ENCODE measurements at places on chromosomes 5 and 9.

DNA sequence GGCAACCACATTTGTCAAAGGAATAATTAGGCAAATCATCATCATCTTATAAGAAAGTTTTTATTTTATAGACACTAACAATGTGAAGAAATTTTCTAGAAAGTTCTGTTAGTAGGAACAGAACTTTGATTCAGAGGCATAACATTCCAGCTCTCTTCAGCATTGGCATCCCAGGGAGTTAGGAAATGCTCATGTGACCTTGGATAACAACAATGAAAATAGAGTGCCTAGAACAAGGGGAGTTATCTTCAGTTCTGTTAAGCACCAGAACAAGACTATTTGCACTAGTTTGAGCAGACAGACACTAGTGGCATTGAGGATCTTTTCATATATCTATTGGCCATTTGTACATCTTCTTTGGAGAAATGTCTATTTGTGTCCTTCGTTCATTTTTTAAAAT, 7.0 kb upstream of the NMUR2 start:
- no peak for DNase-seq

- no peak for DNase-seq
Measured at GRCh38 chr9:105146677-105147076, 97.8 kb upstream of the SLC44A1 start.

- no peak for DNase-seq
Measured at GRCh38 chr9:79026316-79026715, 545.4 kb upstream of the TLE4 start.

- no peak for DNase-seq
Measured at GRCh38 chr9:137447722-137448601, 6.8 kb upstream of the ENTPD8 start.

DNA sequence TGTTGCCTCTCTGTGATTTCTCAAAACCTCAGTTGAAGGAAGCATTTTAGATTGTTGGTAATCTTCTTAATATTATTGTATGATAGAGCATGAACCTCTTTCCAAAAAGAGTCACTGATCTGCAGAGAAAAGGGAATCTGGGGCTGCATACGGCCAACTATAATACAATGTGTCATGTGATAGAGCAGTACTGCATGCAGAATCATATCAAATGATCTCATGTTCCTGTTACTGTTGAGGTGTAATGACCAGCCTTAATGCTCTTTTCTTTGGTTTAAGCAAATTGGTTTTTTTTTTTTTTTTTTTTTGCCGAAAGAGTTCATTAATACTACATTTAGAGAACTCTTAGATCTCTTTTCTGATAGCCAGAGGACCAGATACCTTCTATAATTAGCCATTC, 12.9 kb upstream of the MSMP start:
- no peak for DNase-seq

DNA sequence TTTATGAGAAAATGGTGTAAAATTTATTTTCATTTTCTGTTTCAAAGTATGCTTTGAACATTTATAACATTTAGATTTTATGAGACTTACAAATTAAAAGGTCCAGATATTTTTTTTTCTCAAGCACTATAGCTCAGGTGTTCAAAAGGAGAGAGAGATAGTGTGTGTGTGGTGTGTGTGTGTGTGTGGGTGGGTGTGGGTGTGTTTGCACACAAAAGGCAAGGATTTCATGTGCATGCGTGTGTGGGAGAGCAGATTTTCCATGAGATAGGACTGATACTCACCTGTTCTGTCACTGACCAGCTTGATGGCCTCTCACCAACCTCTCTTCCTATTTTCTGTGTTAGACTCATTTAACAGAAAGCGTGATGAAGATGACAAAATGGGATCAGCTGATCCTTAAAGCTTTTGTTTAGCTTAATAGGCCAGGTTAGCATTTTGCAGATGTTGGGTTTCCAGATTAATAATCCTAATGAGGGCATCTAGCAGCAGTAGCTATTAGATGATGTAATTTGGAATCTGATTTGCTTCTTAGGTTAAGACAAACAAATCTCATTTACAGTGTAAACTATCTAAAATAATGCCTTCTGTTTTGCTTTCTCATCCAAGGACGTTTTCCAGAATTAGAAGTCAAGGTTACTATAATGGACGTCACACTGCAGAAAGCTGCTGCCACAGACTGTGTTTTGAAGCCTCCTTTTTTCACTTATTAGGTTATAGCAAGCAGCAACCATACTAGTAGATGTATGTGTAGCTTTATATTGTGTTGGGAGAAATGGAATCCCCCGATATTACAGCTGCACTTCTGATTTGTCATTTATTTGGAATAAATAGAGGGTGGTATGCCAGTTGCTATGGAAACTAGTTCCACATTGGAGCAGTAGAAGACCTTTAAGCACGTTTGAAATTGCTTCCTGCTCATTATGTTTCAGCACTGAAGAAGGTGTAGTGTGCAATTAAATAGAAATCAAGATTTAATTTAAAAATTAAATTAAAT, 355.6 kb downstream of the TAF11L14 start:
- no peak for DNase-seq
